ENCODE measurements at places on chromosomes 12 and 14. TPM values are rescaled to one million over a fixed set of nuclear protein-coding genes. Genes with fewer than 3 reads are reported as not detected.

DNA sequence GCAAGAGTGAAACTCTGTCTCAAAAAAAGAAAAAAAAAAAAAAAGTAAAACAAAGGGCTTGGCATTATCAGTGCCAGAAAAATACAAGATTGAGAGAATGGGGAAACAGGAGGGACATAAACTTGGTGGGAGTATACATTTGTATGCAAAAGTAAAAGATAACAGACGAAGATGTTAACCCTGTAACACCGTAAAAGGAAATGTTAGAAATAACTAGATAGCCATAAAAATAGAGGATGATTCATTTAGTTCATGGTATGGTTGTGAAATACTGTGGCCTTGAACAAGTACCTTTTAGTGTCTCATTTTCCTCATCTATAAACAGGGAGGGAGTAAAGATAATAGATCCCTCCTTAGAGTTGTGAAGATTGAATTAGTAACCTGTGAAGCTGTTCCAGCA, 33.3 kb downstream of the ATP2A2 start:
- peaks cover 29% of the 10 kb centered on the region for H3K36me3 ChIP-seq
- no peak overlapping the region for H3K27ac ChIP-seq
- H3K27me3 ChIP-seq = no peaks in the 10 kb centered on the region
- peaks cover 10% of the 10 kb centered on the region for H3K4me1 ChIP-seq
- H3K4me3 ChIP-seq = no peak overlapping the region

MIP gene
- total RNA-seq = not detected

DNA sequence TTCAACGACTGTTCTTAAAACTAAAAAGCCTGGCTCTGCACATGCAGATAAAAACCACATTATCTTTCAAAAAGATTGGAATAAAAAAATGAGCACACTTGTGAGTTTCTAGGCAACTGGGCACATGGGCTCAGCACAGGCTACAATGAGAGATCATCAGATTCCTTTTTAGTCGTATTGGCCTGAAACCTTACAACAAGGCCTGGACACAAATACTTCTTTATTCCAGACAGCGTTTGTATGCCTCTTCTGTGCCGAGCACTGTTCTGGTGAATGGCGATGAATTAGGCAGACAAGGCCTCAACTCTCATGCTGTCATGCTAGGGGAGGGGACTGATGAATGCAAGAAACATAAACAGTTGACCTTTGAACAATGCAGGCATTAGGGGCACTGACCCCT, 463.0 kb downstream of the AACS start:
- H3K4me3 ChIP-seq = no peak overlapping the region
- no peak for DNase-seq
- peaks cover 22% of the 10 kb centered on the region for H3K27me3 ChIP-seq
- H3K4me1 ChIP-seq = no peaks in the 10 kb centered on the region
- no peak overlapping the region for H3K27ac ChIP-seq

LALBA gene
- not detected for total RNA-seq
